ENCODE measurements at places on chromosomes 5 and 9.

DNA sequence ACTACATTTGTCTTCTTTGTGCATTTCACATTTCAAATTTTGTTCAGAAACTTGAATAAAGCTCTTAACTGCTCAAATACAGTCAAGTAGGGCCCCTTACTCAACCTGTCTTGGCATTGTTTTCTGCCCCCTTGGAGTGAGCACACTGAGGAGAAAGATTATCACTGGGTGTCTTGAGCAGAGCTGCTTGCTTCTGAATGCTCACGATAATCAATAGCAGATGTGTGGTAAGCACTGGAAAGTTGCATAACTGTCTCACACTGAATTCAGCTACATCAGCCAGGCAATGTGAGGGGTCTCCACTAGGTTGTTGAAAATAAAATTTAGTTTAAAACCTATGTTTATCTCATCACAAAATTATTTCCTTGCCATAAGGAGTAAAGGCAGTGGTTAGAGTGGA is 7.8 kb upstream of the TNFAIP8 start:
- no peak for DNase-seq

DNA sequence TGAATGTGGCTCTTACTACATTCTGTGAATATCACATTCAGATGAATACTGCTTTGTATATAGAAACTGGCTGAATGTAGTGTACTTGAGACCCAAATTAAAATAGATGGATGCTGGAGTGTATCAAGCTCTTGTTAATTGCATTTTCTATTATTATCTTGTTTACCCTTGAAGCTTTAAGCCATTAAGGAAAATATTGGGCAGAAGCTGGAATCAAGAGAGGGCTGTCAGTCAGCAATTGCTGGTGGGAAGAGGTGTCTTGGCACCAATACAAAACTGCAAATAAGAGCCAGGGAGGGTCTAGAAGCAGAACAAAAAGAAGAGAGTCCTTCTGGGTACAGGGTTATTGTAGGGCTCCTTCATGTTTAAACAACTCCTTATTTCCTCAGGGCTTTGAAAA is 38.8 kb downstream of the MUSK start:
- DNase-seq, result no peak

DNA sequence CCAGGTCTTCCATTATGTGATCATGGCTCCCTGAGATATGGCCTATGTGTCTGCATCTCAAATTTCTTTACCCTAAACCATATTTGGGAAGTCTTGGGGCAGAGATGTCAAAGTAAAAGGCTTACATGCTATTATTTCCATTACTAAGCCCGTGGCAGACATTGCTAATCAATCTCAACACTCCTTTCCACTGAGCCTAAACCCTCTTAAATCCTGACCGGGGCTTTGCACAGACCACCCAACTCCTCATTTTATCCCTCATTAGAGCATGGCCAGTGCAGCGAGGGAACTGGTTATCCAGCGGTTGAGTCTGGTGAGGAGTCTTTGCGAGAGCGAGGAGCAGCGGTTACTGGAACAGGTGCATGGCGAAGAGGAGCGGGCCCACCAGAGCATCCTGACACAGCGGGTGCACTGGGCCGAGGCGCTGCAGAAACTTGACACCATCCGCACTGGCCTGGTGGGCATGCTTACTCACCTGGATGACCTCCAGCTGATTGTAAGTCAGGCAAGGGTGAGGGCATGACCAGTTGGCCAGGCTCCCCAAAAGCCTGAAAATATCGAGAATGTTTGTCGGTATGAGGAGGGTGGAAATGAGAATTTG is 11.0 kb downstream of the BSPRY start:
- no peak for DNase-seq

- DNase-seq, result no peak
Measured at GRCh38 chr9:17520268-17521064, 58.4 kb upstream of the SH3GL2 start.

- DNase-seq, result no peak
Measured at GRCh38 chr5:173303878-173304590, 24.2 kb downstream of the STC2 start.

DNA sequence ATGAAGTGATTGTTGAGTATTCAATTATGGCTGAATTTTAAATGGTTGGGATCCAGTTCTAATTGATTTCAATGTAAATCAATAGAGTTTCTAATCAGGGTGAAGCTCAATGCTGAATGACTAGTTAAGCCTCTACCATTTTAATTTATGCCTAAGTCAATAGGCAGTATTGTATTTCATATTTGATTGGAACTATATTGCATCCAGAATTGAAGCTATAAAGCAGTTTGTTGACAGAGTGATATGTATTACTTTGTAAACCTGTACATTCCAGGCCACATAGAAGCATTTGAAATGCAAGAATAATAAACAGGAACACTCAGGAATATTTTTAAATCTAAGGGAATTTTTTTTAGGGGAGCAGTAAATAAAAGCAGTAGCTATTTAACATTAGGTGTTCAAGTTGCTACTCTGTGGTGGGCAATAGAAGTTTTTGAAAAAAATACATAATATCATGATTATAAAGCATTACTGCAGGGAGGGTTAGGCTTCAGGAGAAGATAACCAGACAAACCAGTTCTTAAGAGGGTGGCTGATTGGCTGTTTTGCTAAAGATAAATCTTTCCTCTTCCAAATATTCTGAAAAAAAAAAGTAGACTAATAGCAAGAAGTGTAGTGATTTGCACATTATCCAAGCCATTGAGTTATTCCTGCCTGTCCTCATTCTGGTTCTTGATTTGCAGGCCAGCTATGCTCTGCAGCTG is 492.0 kb upstream of the MEF2C start:
- no peak for DNase-seq

DNA sequence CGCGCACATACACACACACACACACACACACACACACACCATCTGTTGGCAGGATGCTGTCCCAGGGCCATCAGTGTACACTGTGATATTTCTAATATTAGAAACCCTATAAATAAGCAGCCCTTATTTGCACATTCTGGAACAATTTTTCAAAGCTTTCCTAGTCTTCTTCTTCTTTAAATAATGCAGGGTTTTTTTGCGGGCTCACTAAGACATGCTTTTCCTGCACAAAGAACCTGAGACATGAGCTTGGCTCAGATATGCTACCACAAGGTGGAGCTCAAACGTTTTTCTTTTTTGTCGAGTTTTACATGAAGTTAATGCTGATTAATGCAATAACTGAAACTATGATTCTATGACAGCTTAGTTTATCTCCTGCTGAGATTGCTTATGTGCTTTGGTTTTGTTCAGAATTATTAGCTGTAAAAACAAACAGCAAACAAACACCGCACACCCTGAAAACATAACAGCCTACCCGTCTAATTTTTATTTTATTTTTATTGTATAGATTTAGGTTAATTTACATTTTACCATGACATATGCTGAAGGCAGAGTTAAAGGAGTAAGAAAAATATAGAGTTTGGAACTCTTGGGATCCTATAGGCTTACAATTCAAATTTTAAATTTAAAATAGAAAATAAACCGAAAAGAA is 95.8 kb downstream of the ALDH1A1 start:
- no peak for DNase-seq

- no peak for DNase-seq
Measured at GRCh38 chr9:70539526-70539925, 125.1 kb upstream of the KLF9 start.

GRCh38 chr9:26786564-26786963 is 106.0 kb downstream of the CAAP1 start:
- DNase-seq, result no peak

- no peak for DNase-seq
Measured at GRCh38 chr9:126612813-126613641, 701 bp upstream of the LMX1B start.

- DNase-seq, result no peak
Measured at GRCh38 chr9:106891286-106891685, 28.3 kb downstream of the ZNF462 start.

DNA sequence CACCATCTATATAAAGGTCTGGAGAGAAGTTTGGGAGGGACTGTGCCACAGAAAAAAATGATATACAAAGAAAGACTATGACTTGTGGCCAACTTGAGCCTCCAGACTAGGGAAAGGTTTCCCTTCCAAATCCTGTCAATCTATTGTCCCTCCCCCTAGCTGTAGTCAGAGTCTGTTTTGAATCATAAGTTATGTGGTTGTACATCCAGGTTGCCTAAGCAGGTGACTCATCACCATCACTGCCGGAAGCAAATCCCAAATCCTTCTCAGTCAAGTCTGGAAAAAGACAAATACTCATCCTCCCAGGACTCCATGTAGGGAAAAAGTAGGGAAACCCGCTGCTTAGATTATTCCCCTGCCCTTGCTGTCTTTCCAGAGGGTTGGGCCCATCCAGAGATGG is 235.7 kb downstream of the CDK5RAP2 start:
- DNase-seq, result no peak

DNA sequence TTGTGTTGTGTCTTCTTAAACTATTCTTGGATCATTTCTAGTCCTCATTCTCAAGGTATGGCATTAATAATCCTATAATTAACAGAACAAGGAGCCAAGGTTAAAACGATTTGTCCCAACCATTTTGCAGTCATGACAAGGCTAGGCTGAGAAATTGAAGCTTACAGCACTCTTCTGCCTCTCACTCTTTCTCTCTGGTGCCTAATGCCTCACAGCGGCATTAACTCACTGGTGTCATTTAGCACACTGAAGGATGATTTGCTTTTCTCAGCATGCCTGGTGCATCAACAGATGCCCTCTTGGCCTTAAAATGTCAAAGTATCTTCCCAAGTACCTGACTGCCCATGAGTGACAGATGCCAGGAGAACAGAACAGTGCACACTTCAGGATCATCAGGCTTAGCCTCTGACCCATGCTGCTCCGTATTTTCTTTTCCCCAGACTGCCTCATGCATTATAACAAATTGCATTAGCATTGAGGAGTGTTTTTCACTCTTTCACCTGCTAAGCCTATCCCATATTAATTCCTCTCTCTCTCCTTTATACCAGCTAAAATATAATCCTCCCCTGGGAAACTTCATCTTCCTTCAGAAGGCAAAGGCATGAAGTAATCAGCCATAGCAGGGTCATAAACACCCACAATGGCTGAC is 61.1 kb upstream of the SV2C start:
- DNase-seq, result no peak

DNA sequence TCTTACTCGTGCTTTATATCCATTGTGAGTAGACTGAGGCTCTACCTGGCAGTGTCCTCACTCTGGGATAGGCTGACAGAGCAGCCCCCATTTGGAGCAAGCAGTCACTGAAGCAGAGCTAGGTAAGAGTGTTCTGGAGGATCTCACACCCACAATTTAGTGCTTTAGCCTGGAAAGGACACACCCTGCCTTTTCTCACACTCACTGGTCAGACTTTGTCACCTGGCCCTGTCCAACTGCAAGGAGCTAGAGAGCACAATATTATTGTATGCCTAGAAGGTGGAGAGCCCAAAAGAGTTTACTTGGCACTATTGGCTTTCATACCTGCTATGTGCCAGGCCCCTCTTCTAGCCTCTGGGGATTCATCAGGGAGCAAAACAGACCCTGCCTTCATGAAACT is 141.9 kb downstream of the MAST4 start:
- DNase-seq, result no peak

GRCh38 chr5:148090773-148091250 is 27.0 kb downstream of the SPINK5 start:
- DNase-seq, result no peak

- DNase-seq, result no peak
Measured at GRCh38 chr5:136057401-136058038, 28.7 kb downstream of the TGFBI start.

- no peak for DNase-seq
Measured at GRCh38 chr5:41447650-41448510, 62.5 kb downstream of the PLCXD3 start.

DNA sequence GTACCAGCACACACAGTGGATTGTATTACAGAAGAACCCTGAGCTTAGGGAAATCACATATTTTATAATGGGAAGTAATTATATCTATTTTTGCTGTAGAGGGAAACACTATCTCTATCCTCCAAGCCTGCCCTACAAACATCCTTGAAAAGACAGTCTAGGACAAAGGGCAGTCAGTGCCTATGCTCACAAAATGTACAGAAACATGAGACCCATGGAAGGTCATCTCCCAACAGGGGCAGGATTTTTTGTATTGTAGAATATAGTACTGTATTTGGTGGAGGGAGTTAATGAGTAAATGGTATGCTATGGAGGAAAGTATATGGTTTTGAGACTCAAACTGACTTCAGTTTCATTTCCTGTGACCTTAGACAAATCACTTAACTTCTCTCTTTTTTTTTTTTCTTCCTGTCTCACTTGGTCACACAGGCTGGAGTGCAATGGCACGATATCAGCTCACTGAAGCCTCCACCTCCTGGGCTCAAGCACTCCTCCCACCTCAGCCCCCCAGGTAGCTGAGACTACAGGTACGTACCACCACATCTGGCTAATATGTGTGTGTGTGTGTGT is 5.8 kb upstream of the RAB14 start:
- DNase-seq, result no peak

DNA sequence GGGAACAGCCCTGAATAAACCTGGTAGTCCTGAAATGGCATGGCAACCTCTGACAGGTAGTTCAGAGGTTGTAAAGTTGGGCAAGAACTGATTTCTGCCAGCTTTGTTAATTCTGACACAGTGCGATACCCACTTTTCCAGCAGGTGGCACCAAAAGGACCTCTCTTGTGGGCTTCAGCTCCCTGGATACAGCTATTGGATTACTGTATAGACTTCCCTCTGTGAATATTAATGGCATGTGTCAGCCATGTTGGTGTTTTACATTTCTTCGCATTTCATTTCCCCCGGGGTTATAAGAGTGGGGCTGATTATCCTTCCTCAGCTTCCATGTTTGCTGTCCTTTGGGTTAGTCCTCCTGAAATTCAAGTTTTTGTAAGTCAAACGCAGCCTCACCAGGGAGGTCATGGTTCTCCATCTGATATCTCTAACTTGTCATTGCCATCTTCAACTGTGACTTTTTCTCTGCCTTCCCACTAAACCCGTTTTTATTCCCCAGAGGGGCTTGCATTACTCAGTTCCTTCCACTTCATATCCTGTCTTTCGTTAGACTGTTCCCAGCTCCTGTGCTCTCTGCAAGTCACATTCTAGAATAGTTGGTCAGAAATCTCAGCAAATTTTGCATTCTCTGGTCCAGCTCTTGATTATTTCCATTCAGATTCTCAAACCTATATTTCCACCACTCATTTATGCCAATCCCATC is 135.6 kb downstream of the LIFR start:
- no peak for DNase-seq

DNA sequence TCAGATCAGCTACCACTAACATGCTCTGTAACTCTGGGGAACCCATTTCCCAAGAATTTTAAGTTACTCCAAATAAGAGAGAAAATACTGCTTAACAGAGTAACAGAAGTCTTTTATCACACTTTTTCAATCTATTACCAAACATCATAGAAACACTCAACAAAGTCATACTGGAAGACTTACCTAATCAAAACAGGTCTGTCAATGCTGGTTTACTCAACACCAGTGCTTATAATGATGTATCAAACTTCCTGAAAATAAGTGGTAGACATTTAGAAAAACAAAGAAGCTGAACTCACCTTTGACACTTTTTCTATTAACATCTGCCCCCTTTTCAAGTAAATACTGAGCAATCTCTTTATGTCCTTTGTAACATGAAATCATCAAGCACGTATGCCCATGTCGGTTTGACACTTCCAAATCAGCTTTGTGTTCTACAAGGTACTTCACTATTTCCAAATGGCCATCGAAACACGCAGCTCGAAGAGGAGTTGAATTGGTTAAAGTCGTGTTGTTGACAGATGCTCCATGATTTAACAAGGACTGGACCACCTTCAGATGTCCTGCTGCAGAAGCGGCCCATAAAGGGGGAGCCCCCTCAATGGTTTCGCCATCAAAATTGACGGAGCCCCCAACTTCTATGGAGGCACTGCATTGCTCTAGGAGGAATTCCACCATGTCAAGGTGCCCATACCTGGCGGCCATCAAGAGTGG is 1.8 kb downstream of the FEM1C start:
- no peak for DNase-seq

GRCh38 chr5:107464876-107465275 is 205.9 kb downstream of the EFNA5 start:
- no peak for DNase-seq

Data from CD8-positive, alpha-beta memory T cell (primary cell).